ENCODE measurements at places on chromosomes 7 and 10.

DNA sequence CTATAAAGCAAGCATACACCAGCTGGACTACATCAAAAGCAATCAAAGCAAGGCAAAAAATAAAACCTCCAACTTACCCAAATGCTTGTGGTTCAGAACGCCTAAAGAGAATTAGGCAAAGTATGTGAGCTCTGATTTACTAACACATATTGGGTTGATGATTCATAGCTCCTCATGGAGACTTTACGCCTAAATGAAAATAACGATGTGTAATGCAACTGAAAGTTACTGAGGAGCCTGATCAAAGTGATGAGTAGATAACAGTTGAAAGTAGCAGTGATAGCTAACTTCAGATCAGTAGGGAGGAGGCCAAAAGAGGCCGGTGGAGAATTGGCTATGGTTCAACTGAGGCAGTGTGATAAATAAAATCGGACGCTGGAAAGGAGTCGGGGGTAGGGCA lies 85.0 kb downstream of the MPP7 start:
- no peak for DNase-seq

DNA sequence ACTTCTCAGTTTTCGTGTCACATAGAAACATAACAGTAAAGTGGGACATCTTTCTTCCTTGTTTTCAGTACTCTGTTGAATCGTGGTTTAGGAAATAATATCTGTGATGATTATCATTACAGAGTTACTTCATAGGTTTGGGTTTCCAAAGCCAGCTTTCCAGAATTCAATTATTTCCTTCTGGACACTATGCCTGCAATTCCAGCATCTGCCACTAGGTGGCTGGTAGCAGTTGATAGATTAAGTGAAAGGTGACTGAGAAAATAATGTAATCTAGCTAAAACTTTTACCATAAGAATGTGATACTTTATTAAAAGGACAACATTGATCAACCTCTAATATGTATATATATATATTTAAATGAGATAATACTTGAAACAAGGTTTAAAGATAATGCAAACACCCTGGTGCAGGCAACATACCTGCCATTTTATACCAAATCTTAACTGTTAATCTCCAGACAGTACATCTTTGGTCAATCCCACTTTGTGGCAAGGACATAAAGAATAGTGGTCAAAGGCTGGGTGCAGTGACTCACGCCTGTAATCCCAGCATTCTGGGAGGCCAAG lies 102.6 kb downstream of the SH3PXD2A start:
- DNase-seq: no peak

DNA sequence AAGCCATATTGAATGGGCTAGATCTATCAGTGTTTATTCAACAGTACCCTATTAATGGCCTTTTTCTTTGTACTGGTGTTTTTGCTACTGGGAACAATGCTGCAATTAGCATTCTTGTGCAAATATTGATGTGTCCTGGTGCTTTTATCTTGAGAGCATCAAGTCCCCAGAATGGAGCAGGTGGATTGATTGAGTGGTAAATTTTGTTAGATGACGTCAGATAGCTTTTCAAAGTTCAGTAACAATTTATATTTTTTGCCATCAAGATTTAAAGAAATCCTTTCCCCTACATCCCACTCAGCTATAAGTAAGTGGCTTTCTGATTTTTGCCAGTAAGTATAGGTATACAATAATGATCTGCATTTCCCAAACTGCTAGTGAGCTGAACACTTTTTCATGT lies 63.4 kb upstream of the SYPL1 start:
- DNase-seq: no peak

DNA sequence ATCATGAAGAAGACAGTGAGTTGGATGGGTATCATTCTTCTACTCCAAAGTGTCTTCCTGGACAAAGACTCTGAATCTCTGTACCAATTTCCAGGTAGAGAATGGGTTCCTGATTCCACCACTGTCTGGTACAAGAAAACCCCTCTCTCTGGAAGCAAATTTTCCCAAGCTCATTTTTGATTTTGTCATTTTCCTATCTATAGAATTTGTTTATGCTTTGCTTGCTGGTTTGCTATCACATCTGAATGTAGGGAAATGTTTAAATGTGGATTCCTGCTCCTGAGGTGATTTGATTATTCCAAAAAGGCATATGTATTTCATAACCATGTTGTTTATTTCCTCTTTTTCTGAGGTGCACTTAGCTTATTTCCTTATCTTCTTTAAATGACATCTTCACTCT lies at the start of gene TAS2R16:
TAS2R16 (minus strand) TSS at position 101 of the 400 bp plus-strand sequence; CDS start at position 35, 66 bp downstream.
- no peak for DNase-seq

GRCh38 chr7:94303695-94304094 lies 91.0 kb upstream of the COL1A2 start:
- no peak for DNase-seq

DNA sequence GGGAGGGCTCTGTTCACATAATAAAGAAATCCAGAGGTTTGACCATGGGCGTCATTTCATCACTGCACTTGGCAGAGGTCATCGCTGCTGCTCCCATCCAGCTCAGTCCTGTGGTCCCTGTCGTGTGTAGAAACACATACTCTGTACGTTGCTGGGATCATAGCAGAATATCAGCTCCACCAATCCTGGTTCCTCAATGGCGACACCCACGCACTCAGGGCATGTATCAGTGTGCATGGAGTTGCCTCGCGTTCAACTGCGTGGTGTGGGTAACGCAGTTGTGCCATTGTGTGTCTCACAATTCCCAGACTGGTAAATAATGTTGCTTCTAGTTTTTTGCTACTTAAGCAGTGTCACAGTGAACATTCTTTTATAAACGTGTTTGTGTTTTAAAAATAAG lies 111.1 kb downstream of the LHPP start:
- no peak for DNase-seq

DNA sequence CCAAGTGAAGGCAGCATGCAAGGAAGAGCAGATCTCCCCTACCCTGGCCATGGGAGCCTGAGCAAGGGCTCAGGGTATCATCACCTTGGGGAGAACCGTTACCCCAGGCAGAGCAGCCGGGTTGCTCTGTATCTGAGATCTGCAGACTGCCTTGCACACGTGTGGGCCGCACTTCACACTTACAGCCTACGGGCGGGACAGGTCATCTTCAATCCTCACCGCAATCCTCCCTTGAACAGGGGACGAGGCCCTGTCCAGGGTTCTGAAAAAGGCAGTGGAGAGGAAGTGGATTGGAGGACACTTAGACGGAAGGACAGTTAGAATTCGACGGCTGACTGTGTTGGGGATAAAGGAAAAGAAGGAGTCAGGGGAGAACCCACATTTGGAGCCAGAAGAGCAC lies 51.4 kb downstream of the NPS start:
- no peak for DNase-seq

DNA sequence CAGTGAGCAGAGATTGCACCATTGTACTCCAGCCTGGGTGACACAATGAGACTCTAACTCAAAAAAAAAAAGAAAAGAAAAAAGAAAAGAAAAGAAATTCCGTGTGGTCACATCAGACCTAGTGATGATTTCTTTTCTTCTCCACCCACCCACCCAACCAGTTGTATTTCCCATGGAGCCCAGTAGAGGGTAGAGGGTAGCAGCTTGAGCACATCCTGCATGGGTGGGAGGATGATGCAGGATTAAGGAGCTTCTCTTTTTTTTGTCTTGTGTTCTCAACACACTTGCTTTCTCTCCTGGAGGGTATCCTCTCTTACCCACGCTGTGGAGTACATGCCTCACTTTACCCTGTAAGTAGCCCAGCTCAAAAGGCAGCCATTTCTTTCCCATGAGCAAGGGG lies 118.6 kb upstream of the CARD11 start:
- no peak for DNase-seq

DNA sequence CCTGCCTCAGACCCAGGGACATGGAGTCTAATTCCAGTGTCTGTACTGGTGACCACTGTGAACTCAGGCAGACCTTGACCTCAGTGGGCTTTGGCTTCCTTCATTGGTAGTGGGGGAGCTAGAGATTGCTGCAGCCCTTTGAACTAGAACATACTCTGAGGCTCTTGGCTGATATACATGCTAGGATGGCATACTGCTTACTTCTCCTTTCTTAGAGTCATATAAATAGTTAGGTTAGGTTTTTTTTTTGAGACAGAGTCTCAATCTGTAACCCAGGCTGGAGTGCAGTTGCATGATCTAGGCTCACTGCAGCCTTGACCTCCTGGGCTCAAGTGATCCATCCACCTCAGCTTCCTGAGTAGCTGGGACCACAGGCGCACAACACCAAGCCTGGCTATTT lies 49.7 kb downstream of the TMEM178B start:
- DNase-seq: no peak

DNA sequence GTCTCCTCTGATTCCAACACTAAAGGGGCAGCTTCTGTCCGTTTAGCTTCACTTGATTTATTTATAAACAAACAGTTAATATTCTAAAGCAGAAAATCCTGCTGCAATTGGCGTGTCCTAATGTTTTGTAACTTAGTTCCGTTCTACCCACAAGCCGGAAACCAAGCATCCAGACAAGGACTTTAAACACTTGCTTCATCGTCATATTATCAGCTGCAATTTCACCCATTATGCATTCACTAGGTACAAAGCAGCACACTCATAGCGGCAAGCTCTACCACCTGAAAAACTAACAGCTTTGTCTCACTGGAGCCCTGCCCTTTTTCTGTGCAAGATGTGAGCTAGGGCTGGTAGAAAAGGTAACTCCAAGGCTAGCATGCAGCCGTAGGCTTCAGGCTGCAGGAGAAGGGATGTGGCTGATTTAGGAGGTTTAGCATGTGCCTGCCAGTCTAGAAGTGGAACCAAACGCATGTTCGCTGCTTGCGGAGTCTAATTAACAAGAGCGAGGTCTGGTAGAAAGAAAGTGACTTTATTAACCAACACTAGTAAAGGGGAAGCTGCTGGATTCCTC lies 43.7 kb upstream of the BPGM start:
- DNase-seq: no peak

DNA sequence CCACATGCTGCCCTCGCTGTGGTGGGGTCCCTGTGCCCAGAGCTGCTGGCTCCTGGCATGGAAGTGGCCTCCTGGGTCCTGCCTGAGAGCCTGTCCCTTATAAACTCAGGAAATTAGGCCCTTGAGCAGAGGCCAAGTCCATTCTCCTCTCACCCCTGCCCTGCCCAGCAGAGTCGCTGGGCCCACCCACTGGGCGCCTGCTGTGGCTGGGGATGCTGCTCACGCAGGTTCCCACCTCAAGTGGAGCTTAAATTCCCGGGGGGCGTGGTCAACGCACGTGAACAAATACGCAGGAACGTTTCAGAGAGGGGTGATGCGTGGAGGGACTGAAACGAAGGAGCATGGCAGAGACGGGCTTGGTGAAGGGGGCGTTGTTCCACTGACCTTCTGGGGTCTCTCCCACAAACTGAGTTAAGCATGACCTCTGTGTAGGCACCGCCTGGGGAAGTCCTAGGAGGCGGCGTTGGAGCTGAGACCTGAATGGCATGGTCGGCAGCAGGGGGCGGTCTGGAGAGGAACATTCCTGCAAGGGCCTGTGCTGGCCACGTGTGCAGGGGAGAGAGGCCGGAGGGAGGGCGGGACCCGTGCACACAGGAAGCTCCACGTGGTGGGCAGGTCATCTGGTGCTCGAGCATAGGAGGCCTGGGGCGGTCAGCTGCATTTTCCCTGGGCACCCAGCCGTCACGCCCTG lies 27.9 kb downstream of the FAM20C start:
- DNase-seq: no peak

DNA sequence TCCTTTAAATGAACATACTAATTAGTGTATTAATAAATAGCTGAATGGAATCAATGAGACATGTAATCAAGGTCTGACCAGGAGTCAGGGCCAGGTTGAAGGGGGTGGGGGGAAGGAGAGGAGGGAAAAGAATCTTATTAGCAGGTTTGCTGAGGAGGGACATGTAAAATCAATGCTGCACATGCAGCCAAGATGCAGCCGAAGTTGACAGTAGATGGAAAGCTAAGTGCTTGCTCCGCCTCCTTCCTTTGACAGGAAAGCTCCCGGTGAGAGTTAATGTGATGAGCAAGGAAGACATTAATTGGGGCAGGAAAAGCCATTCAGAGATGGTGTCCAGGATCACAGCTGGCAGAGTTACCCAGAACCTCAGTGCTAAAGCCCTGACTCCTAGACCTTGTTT lies 24.4 kb downstream of the PLXNA4 start:
- DNase-seq: no peak

GRCh38 chr10:110002801-110003523 lies 4.8 kb upstream of the ADD3 start:
- DNase-seq: no peak

GRCh38 chr10:125136087-125136486 lies 24.3 kb downstream of the CTBP2 start:
- no peak for DNase-seq

GRCh38 chr10:129522041-129522585 lies 55.1 kb downstream of the MGMT start:
- no peak for DNase-seq

GRCh38 chr7:33722383-33723101 lies 182.8 kb upstream of the BMPER start:
- no peak for DNase-seq

DNA sequence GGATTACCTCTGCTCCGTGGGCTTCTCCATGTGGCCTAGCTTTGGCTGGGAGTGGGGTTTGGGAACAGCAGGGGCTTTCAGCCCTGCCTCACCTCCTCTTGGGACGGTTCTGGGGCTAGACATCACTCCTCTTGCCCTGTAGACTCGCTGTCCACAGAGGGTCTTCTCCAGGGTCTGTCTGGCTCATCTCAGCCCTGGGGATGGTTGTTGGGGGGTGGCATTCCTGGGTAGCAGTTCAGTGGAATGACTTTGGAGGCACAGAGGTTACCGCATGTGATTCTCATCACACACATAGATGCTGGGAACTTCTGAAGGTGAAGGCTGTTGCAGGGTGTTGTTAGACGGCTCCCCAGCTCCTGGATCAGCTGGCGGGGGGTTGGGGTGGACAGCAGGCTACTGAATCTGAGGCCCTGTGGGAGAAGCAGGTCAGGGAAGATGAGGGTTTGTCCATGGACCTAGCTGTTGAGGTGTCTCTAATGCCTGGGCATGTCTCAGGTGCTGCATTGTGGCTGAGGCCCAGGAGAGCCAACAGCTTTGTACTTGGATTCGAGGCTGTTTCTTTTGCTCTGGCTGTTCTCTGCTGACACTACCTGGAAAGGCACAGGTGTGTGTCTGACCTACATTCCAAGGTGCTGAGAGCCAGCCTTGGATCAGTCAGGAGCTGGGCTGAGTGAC lies 23.8 kb downstream of the RAMP3 start:
- DNase-seq: no peak

- no peak for DNase-seq
Observed at GRCh38 chr7:40611095-40611871, 476.5 kb downstream of the SUGCT start.

GRCh38 chr10:113967126-113967525 lies 76.5 kb upstream of the ADRB1 start:
- DNase-seq: no peak

All from NCI-H2107 (cell line).